Brain microvascular endothelial cell (primary cell): ENCODE measurements at places on chromosomes 1 and 21.
A peak's percentile ranks its signal among the peaks of the same experiment; 100 is the strongest.

DNA sequence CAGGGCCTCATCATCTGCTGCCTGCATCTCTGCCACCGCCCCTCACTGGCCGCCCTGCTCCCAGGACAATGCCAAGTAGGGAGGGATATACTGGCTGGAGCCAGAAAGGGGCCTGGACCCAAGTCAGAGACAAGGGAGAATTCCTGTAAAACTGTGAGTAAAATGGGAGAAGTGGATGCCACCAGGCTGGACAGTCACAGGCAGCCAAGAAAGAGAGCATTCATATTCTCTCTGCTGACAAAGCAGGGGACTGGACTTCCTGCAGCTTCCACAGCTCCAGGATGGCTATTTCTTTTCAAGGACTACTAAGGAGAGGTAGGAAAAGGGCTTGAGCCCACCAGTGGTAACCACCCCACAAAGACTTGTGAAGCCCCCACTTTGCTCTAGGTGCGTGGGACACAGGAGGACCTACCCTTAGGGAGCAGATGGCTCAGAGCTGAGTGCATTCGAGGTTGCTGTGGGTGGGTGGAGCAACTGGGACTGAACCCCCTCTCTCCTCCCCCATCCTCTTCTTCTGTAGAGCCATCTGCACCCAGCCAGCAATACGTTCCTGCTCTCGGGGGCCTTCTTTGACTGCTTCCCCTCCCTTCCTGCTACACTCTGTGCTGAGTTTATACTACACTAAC, 57.5 kb downstream of the GLIS1 start:
- DNase-seq, result no peak

DNA sequence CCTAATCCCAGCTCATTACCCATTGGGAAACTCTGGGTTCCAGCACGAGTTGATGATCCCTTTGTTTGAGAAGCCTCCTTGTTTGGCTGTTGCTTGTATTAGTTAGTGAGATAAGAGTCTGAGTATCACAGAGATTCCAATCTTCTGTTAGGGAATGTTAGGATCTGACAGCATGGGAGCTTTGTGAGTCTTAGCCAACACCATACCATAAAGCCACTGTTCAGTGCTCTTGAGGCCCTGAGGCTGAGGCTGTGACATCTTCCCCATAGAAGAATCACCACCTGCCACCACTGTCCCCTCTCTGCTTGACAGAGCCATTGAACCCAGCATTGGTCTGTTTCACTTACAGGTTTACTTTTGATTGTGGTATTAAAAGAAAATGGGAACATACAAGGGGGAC, 29.3 kb upstream of the NFASC start:
- DNase-seq, result no peak

GRCh38 chr1:58398714-58399113, 147.8 kb downstream of the OMA1 start:
- no peak for DNase-seq

- DNase-seq, result no peak
Observed at GRCh38 chr1:18816808-18817207, 42.7 kb downstream of the TAS1R2 start.

DNA sequence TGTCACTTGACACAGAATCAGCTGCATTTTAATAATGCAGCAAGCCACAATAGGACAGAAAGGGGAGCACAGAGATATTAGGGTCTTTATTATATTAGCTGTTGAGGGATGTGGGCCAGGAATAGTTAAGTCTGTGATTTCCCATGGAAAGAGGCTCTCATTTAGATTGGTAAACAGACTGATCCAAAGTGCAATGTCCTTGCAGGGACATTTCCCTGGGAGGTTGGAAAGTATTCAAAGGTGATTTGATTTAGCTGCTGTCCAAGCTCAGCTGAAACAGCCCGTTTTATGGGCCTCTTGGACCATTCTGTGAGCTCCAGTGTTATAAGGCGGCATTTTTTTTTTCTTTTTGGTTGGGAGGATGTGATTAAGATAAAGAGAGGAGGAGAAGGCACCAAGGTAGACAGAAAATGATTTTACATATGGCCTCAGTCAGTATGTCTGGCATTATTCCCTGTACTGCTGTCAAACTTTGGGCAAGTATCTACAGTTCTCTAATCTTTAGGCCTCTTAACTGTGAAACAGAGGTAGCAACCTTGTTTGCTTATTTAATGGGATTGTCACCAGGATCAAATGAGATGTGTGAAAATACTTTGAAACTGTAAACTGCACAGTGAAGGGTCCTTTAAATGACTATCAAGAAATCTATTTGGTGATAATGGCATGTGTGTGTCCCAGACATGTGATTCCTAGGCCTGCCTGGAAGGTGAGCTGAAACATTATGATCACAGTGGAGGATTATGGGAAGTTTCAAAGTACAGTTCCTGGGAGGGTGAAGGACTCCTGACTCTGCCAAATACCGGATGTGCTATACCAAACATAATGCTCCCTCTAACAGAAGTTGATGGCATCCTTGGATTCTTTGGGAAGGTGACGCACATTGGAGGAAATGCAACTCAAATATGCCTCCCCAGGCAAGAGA, 62.2 kb downstream of the NOS1AP start:
- no peak for DNase-seq

DNA sequence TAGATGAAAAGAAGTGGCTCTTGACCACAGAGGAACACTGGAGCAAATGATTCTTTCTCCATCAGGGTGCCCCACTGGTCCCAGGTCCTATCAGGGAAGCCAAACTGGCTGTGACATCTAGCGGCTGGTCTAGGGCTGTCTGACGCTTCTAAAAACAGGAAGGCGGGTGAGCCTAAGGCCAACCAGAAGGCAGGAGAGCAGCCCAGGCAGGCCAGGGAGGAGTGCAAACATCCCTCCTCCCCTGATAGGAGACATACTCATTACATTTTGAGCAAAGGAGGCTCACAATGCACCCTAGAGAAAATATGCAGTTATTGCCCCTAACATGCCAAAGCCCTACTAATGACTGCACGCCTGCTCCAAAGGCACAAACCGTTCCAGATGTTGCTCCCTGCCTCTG, 10.4 kb upstream of the FOXE3 start:
- no peak for DNase-seq

GRCh38 chr1:23624440-23624839, 65.1 kb upstream of the ID3 start:
- no peak for DNase-seq

DNA sequence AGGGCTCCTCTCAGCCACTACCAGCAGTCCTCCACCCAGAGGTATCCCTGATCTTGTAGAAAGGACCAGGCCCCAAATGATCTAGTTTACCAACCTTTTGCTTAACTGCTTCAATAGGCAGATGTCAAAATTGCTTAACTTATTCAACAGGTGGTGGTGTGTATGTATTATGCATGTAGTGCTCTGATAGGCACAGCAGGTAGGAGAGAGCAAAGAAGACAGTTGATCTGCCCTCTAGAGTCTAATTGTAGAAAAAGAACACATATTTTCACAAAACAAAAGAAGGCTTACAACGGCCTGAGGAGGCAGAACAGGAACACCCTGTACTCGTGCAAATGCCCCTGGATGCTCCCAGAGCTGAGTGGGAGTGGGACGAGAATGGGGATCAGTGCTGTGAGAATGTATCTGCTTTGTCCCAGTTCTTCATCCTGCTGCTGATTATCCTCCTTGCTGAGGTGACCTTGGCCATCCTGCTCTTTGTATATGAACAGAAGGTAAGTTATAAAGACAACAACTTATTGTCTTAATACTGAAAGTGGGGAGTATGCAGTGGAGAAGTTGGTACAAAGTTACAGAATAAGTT, 21.1 kb downstream of the CD53 start:
- DNase-seq, result no peak

DNA sequence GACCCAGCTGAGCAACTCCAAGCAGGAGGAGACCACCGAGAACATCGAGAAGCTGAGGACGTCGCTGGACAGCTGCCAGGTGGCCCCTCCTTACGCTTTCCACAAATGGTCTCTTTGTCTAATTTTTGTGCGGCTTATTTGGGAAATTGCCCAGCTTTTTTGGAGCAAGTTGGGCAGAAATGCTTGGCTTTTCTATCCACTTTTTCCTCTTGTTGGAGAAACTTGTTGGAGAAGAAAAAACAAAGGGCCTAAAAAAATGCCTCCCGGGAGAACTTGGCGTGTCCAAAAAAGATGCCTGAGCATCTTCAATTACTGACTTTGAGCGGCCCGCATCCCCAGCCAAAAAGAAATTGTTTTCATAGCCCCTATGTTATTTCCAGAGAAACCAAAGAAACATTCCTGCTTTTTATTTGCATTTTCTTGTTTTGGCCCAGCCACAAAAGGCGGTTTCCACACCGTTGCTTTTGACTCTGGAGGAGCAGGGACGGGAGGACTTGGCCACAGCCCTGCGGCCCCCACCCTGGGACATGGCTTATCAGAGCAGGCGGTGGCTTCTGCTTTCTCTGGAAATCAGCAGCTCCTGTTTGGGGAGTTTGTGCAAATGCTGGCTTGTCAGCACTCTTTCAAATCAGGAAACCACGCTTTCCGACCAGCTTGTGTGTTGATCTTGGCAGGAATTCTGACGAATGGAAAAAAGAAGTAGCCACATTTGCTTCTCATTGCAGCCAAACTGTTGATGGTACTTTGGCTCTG, 81.2 kb upstream of the EFHD2 start:
- peak; percentile 77 for DNase-seq

- DNase-seq, result no peak
Observed at GRCh38 chr1:172359491-172359999, 60.9 kb upstream of the C1orf105 start.

DNA sequence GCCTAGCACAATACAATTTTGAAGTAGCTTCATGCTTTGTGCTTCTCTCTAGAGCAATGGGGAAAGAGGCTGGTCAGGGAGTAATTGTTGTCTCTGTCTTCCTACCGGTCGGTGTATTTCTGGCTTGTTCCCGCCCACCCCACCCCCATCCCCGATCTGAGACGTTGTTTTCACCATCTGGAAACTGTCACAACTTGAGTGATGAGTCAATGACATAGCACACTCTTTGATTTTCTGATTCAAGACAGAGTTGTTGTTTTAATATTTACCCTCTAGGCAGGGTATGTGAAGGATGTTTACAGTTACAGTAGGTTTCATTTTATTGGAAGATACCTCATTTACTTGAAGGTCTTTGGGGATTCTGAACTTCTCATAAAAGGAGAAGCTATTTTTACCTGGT, 7.0 kb downstream of the IL12RB2 start:
- no peak for DNase-seq

DNA sequence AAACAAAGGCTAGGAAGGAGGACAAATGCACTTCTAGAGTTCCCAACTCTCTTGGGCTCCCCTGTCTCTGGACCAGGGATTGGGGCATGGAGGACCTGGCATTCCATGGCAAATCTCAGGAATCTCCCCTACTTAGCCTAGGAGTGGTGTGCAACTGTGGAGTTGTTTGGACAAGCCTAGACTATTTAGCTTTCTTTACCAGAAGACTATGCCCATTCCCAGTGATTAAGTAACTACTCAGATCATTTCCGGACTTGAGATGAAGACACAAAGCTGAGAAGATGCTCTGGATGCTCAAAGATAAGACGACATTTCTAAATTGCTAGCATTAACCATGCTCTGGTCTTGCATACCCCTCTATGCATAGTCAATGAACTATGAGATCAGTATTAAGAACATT, 13.7 kb upstream of the MARK1 start:
- no peak for DNase-seq

DNA sequence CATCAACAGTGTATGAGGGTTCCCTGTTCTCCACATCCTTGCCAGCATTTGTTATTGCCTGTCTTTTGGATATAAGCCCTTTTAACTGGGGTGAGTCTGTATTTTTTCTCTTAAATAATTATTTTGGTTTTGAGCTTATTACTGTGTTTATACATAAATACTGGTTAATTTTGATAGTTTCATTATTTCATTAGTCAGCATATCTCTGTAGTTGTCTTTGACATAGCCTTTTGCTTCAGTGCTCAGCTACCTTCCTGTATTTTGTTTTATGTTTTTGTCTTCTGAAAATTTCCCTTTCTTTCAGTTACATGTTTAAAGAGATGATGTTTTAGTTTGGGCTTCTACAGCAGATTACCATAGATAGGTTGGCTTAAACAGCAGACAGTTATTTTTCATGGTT, 138.1 kb downstream of the XPR1 start:
- DNase-seq, result no peak

DNA sequence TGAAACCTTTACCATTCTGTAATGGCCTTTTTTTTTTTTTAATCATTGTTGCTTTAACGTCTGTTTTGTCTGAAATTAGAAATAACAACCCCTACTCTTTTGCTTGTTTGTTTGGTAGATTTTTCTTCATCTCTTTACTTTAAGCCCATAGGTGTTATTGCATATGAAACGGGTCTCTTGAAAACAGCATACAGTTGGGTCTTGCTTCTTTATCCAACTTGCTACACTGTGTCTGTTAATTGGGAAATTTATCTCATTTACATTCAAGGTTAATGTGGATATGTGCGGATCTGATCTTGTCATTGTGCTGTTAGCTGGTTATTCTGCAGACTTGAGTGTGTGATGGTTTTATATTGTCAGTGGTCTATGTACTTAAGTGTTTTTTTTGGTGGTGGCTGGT, 78.9 kb upstream of the COP1 start:
- DNase-seq, result no peak

GRCh38 chr1:193320270-193320669, 133.9 kb upstream of the B3GALT2 start:
- DNase-seq, result no peak

DNA sequence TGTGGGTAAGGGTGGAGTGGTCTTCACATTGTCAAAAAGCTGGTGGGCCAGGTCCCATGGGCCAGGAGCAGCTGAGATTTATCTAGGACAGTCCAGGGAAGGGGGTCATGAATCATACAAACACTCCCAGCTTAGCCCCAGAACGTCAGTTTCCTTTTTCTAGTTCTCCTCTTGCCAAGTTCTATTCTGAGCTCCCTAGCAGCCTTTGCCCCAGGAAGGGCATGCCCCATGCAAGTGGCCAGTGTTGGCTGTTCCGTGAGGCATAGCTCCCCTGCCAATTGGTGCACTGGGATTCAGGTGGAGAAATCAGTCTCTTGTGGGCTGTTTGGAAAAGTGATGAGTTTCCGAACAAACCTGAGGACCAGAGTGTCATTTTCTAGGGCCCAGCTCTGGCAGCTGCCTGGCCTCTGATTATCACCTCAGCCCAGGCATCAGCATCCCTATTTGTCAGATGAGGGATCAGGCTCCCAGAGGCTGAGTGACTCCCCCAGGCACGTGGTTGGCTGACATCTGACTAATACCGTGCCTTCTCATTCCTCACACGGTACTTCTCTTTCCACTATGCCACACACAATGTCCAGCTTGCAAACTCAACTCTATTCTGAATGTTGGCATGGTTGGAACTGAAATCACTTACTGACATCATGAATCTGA, 14.2 kb upstream of the MYOM3 start:
- peak; percentile 20 for DNase-seq
